Skeletal muscle cell (primary cell): ENCODE measurements at places on chromosomes 6 and 20.

GRCh38 chr6:27894839-27895762, 17.1 kb downstream of the OR2B2 start:
- peak; percentile 52 for DNase-seq

DNA sequence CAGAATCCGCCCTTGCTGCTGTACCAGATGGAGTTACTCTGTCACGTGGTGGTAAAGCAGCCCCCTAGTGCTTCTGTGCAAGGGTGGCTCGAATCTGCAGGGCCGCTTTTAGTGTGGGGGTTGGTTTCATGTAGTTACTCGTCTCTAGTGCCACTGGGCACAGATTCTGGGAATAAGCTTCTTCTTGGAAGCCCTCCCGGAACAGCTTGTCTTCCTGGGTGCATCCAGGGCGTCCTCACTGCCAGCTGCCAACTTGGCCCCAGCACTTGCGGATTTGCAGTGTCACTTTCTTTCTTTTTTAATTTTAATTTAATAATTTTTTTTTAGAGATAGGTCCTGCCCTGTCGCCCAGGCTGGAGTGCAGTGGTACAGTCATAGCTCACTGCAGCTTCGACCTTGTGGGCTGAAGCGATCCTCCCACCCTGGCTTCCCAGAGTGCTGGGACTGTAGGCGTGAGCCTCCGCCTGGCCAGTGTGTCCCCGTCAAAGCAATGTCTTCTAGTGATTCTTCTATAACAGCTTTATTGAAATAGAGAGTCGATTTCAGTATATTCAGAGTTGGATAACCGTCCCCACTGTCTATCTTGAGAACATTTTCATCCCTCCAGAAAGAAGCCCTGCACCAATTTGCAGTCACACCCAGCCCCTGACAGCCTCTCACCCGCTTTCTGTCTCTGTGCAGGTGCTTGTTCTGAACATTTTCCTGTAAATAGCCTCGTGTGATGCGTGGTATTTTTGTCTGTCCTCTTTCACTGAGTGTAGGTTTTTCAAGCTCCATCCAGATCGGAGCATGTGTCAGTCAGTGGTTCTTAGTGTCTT, 25.9 kb downstream of the PYGB start:
- no peak for DNase-seq

GRCh38 chr6:34484899-34485298, 19.0 kb downstream of the PACSIN1 start:
- DNase-seq = no peak

GRCh38 chr6:11923621-11924020, 88.5 kb upstream of the HIVEP1 start:
- no peak for DNase-seq

DNA sequence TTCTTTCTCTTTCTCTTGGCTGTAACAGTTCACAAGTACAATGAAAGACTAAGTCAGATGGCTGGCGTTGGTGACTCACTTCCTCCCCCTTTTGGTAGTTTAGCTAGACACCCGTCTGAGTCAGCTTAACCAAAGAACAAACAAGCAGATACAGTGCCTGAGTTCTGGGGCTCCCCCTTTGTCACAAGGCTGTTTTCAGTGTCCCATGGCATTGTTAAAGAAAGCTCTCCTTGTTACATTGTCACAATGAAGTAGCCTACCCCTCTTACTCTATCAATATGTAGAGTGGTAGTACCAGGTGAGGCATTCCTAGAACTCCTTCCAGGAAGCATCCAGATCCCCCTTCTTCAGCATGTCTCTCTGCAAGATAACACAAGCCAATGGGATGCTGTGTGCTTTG, 38.6 kb downstream of the KIAA0408 start:
- peak; percentile 83 for DNase-seq

DNA sequence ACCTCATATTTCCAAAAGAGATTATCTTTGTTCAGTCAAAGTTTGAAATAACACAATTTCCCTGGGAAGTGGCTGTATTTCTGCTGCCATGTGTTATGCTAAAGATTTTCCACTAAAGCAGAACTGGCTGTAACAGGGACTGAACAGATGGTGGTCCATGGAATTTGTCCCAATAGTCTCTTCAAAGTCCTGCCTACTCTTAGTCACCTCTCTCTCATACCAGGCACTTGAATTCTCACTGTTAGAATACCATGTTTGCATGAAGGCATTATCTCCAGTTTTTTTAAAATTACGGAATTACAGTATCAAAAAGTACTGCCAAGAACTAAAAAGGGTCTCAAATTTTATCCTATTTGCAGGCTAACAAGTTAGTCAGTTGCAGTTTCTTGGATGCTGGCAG, 105.0 kb upstream of the HDDC2 start:
- DNase-seq = no peak

GRCh38 chr6:146903451-146903850, 300.8 kb upstream of the STXBP5 start:
- no peak for DNase-seq

DNA sequence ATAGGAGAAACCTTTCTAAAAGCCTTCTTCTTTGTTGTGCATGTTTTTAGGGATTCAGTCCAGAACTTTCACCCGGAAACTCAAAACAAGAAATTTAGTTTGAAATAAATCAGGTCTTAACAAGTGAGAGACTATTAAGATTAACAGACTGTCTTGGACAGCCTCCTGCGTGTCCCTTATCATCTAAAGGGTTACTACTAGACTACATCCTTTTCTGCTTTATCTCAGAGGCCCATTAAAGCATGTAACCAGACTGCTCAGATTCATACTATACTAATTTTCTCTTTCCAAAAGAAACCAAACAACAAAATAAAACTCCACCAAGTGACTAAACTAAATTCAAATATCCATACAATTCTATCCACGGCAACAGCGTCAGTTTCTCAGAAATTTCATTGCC, 173.8 kb downstream of the GMPR start:
- no peak for DNase-seq

DNA sequence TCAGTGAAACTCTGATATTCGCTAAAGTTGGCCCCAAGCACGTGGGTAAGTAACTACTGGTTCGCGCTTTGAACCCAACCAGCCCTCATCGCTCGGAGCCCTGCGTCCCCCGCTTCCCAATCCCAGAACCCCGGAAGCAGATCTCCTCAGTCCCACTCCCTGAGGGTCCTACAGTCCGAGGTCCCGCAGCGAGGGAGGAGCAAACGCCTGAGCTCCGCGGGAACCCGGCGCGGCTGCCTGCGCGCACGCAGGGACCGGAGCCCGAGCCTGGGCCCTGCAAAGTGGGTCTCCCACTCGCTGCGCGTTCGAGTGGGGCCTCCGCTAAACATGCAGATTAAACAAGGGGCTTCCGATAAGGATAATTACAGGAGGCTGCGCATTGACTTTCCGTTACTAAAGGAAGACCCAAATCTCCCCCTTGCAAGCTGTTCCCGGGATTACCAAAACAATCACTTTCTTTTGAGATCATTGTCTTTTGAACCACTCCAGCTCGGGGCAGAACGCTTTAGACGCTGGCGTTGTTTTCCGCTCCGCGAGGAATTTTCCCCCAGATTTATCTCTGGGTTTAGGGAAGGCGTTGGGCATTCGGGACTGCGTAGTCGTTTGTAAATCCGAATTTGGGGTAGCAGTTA, 1.3 kb upstream of the VSX1 start:
- no peak for DNase-seq

- no peak for DNase-seq
Observed at GRCh38 chr20:13291157-13291556, 70.1 kb downstream of the ISM1 start.

DNA sequence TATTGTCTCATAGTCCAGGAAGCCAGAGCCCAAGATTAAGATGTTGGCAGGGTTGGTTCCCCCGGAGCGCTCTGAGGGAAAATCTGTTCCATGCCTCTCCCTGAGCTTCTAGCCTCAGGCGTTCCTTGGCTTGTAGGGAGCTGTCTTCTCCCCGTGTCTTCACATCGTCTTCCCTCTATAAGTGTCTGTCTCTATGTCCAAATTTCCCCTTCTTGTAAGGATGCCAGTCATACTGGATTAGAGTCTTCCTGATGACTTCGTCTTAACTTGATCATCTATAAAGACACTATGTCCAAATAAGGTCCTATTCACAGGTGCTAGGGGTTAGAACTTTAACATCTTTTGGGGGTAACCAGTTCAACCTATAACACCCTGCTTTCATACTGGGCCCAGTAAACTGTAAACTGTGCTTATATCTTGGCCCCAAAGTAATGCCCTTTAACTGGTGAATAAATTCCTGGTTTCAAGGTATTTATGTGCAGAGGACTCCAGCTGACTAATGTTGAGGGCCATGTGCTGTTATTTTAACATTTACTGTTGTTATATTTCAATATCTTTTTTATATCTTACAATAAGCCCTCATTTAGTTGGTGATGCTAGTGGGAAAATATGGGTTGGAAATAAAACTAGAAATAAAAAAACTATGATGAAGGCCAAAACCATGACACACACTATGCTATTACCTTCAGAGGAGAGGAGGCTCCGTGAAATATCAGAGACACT, 101.7 kb upstream of the IYD start:
- DNase-seq = no peak

DNA sequence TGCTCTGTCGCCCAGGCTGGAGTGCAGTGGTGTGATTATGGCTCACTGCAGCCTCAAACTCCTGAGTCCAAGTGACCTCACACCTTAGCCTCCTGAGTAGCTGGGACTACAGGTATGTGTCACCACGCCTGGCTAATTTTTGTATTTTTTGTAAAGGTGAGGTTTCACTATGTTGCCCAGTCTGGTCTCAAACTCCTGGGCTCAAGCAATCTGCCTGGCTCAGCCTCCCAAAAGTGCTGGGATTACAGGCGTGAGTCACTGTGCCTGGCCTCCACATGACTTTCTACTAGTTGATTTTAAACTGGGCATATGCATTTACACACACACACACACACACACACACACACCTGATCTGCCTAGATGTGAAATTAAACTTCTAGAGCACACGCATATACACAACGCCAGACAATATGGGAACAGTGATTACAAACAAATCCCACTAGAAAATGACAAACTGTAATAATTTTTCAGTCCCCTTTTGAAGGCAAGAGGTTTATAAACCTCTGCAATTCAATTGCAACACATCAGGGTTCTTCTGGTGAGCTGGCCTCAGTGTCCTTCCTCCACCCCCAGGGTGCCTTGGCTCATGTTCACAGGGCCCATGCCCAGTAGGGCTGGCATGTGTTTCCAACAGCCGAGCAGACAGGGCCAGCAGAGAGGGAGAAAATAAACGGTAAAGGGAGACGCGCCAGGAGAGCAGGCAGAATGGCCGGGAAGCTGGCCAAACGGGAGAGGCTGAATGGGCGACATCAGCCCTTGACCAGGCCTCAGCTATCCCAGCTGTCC, 31.2 kb downstream of the PARD6B start:
- DNase-seq = no peak

DNA sequence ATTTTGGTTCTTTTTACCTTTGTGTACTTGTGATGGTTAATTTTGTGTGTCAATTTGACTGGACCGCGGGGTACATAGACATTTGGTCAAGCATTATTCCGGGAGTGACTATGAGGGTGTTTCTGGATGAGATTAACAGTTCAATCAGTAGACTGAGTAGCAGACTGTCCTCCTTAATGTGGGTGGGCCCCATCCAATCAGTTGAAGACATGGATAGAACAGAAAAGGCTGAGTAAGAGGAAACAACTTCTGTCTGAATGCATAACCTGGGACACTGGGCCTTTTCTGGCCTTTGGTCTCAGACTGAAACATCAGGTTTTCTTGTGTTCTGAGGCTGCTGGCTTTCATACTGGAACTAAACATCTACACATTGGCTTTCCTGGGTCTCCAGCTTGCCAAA, 303.5 kb upstream of the RUNX2 start:
- DNase-seq = no peak

GRCh38 chr6:35320031-35320410, 22.3 kb upstream of the PPARD start:
- DNase-seq = no peak

DNA sequence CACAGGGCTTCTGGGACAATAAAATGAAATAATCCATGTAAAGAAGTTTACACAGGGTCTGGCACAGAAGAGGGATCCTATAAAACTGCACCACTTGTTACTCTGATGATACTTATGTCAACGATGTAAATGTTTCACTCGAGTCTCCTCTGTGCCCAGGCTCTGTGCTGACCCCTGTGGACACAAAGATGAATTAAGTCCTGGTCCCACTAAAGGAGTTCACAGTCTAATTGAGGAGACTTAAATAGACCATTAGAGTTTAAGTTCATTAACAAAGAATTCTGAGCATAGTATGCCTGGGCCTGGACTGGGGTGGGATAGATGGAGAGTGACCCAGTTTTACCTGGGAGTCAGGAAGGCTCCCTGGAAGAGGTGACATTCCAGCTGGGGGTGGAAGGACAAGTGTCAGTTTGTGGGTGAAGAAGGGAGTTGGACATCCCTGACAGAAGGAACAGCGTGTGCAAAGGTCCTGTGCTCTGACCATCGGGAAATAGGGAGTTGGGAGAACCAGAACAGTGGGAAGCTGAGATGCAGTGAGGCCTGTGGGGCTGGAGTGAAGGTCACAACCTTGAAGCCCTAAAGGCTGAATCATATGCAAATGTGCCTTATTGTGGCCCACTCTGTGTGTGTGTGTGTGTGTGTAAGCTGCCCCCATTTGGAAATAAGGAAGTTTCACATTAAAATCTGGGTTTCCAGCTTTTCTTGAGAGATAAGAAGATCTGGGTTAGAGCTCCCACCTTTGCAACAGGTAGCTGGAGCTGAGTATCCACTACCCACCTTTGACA, 1.1 kb downstream of the OCSTAMP start:
- no peak for DNase-seq

DNA sequence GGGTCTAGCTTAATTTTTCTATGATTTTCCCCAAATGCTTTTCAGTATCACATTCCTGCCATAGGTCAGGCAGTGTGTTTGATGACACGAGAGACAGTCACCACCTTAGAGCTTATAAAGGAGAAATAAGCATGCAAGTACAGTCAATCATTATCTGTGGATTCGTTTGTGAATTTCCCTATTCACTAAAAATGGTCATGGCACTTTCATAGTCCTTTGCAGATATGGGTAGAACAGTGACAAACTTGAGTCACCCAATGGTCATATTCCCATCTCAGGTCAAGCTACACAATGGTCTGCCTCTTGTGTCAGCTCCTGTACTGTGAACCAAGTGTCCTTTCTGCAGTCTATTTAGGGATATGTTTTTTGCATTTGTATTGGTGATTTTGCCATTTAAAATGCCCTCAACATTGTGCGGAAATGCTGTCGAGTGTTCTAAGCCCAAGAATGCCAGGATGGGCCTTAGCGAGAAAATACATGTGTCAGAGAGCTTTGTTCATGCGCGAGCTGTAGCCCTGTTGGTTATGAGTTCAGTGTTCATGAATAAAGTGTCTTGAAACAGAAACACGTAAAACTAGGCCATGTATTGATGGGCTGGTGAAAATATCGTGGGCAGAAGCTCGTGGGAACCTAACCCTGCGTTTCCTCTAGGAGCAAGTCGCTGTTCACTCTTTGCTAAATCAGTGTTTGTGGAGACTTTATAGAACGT, 19.8 kb downstream of the SUMO4 start:
- no peak for DNase-seq

GRCh38 chr6:159981071-159981402, 12.2 kb downstream of the IGF2R start:
- no peak for DNase-seq
